Progenitor cell of endocrine pancreas (in vitro differentiated cells): ENCODE measurements at places on chromosomes 5 and 9. TPM values are rescaled to one million over a fixed set of nuclear protein-coding genes. Genes with fewer than 3 reads are reported as not detected.

Gene RELL2
- 5.2 and 6.7 TPM in 2 replicates for total RNA-seq

Gene GHR
- 5.6 and 6.6 TPM in 2 replicates for total RNA-seq

Gene CTNND2
- 143 and 163 TPM in 2 replicates for total RNA-seq

Gene ALDH1A1
- 188 and 219 TPM in 2 replicates for total RNA-seq

Gene PDE6A
- 0.07 TPM in 1 of 2 replicates, not detected in the other for total RNA-seq

Gene PHYHD1
- 19.9 and 21.3 TPM in 2 replicates for total RNA-seq

Gene ENTPD8
- 2.7 and 3.2 TPM in 2 replicates for total RNA-seq
